ENCODE measurements at places on chromosomes 7 and 10.

DNA sequence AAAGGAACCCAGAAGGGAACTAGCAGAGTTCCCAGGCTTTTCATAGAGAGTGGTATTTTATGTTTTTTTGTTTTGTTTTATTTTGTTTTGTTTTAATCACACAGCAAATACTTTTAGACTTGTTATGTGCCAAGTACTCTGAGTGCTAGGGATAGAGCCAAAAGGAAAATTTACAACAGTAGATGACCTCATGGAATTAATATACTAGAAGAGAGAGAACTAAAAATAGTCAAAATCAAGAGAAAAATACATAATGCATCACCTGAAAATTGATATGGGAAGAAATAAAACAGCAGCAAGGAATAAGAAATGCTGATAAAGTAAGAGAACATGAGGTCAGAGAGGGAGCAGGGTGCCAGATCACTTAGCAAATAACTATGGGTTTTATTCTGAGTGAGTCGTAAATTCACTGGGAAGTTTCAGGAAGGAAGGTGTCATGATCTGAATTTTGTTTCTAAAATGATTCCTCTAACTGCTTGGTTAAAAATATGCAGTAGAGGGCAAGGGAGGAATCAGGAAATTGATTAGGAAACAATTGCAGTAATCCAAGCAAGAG, 351.0 kb downstream of the ANKRD7 start:
- no peaks in the 10 kb centered on the region for H3K36me3 ChIP-seq
- H3K27ac ChIP-seq, result no peak overlapping the region
- no peak for DNase-seq
- no peaks in the 10 kb centered on the region for H3K4me1 ChIP-seq
- no peaks in the 10 kb centered on the region for H3K27me3 ChIP-seq
- no peak overlapping the region for H3K4me3 ChIP-seq

DNA sequence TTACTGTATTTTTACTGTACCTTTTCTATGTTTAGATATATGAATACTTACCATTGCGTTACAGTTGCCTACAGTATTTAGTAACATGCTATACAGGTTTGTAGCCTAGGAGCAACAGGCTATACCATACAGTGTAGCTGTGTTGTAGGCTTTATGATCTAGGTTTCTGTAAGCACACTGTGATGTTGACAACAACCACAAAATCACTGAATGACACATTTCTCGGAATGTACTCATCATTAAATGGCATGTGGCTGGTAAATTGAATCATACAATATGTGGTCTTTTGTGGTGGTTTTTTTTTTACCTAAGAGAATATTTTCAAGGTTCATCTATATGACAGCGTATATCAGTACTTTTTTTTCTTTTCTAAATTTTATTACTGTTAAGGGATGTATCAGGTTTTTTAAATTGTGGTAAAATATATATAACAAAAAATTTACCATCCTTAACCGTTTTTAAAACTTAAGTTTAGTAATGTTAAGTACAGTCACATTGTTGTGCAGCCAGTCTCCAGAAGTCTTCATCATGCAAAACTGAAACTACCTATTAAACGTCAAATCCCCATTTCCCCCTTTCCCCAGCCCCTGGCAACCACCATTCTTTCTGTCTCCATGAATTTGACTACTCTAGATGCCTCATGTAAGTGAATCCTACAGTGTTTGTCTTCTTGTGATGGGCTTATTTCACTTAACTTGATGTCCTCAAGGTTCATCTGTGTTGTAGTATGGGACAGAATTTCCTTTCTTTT, 21.5 kb downstream of the BTAF1 start:
- no peaks in the 10 kb centered on the region for H3K27me3 ChIP-seq

DNA sequence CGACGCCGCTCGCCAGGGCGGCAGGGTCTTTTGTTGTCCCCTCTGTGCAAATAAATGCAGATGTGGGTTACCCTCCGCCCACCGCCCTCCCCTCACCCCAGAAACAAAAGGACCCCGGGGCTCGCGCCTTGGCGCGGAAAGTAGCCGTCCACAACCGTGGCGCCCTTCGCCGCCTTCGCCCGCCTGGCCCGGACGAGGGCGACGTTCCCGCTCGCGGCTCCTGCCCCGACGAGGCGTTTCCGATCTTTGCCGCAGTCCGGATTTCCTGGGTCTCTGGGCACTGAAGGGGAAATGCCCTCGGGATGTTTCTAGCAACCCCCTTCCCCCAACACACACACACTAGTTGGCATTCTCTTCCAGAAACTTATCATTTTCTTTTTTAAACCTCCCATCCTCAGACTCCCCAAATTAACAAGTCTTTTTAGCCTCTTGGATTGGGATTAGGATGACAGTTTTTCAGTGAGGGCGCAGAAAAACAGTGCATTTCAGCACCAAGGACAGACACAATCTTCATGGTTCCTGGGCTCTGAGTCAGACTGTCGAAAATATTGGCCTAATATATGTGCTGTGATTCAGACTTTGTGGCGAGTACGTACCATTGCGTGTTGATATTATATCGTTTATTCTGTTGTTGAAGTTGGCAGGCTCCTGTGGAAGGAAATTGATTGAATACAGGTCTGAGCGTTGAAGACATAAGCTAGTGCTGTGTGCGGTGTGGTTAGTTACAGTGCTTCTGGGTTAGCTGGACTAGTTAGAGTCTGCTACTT, 771 bp downstream of the PHYHIPL start:
- peaks cover 3% of the 10 kb centered on the region for H3K4me1 ChIP-seq
- H3K27me3 ChIP-seq, result peaks cover 24% of the 10 kb centered on the region
- H3K27ac ChIP-seq, result no peak overlapping the region
- H3K4me3 ChIP-seq, result no peak overlapping the region

DNA sequence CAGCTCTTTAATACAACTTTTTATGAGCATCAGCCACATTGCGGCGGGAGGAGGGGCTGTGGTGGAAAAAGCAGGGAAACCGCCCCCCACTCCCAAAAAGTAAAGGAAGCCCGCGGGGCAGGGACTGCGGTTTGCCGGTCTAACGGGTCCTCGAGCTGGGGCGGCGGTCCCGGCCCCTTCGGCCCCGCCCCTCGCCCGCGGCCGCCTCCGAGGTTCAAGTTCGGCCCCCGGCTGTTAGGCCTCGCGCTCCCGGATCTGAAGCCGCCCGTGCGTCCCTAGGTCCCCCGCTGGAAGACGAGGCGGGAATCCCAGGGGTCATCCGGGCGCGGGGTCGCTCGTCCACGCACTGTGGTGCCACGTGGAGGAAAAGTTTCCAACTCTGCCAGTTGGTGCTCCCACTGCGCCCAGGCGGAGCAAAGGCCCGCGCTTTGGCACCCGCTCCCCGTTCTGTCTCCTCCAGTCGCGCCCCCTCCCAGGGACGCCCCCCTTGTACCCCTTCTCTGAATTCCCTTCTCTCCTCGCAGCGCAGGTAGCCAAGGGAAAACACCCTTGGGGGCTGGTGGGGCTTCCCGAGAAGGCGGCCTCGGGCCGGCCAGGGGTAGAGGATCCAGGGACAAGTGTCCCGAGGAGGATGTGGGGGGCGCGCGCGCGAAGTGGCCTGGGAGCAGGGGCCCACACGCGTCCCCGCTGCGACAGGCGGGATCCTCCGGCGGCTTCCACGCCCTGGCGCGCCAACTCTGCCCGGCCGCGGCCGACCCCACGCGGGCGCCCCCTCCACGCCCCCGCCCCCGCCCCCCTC, 798 bp upstream of the AUTS2 start:
- no peaks in the 10 kb centered on the region for H3K36me3 ChIP-seq
- peak overlapping the region; percentile 48 for H3K4me3 ChIP-seq
- H3K27ac ChIP-seq, result no peak overlapping the region
- no peaks in the 10 kb centered on the region for H3K27me3 ChIP-seq

DNA sequence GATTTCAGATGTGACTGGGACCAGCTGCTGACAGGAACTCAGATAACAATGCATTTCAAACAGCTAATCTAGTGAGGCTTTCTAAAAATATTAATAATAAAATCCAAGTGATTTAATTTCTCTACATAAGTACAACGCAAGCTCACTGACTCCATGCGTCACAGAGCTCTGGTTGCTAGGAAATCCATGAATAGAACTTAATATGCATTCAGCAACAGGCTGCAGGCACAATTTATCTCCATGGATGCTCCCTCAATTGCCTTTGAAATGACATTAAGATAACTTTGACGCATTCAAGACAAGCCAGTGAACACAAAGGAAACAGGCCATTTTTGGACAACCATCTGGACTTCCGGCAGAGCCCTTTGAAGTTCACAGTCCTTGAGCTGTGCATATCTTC, 118.7 kb upstream of the COL1A2 start:
- no peak overlapping the region for H3K4me3 ChIP-seq
- H3K4me1 ChIP-seq, result no peaks in the 10 kb centered on the region
- H3K27me3 ChIP-seq, result no peaks in the 10 kb centered on the region
- peak; percentile 23 for DNase-seq

DNA sequence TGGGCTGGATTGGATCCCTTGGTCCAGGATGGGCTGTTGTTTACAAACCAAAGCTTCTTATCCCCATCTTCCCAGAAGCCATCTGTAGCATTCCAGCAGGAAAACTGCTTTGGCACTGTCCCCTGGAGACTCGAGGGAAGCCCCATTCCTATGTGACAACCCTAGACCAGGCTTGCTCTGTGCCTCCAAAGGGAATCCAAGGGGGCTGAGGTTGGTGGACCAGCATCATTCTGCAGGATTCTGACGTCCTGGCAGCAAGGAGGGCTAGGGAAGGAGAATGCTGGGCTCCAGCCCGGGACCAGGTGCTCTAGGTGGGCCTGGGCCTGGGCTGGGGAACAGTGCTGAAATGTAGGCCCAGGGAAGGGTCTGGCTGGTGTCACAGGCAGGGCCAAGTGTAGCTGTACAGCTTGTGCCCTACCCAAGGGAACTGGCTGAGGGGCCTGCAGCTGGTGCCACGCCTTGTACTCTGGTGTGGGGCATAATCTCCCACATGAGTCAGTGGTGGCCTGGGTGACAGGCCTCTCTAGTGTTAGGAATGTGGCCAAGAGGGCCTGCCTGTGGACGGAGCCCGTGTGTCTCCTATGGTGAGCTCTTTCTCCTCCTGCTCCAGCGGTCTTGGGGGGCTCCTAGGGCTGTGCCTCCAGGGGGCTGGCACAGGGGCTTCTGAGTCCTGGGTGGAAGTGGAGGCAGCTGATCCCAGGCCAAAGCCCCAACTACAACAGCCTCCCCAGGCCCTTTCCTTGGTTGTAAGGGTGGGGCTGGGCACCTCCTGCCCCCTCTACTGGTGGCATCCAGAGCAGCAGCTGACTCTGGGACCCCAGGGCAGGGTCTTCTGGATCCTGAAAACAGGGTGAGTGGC, 25.2 kb downstream of the TRIM8 start:
- peaks cover 31% of the 10 kb centered on the region for H3K4me1 ChIP-seq
- H3K4me3 ChIP-seq, result no peak overlapping the region
- H3K36me3 ChIP-seq, result no peaks in the 10 kb centered on the region
- DNase-seq, result peak; percentile 50
- H3K27me3 ChIP-seq, result no peaks in the 10 kb centered on the region
- peak overlapping the region; percentile 10 for H3K27ac ChIP-seq

GRCh38 chr7:83306502-83306901, 143.8 kb upstream of the PCLO start:
- no peaks in the 10 kb centered on the region for H3K27me3 ChIP-seq
- no peak for DNase-seq
- H3K27ac ChIP-seq, result no peak overlapping the region
- no peaks in the 10 kb centered on the region for H3K4me1 ChIP-seq
